A549 treated with Hydrocortisone at 1 μM for 4 hours (cell line): ENCODE measurements at places on chromosomes 3 and 15. TPM values are rescaled to one million over a fixed set of nuclear protein-coding genes. Genes with fewer than 3 reads are reported as not detected.

The PIF1 gene
- total RNA-seq, result 13.5 to 20.0 TPM (median 14.6 TPM) in 5 replicates

The TTLL13 gene
- total RNA-seq, result 0.03 to 0.18 TPM (median 0.14 TPM) in 5 replicates

The ZDHHC23 gene
- total RNA-seq, result 2.7 to 3.8 TPM (median 3.3 TPM) in 5 replicates

The ST3GAL6 gene
- total RNA-seq, result 0.55 to 1.8 TPM (median 1.2 TPM) in 5 replicates

The OR5K2 gene
- total RNA-seq, result not detected in 5 replicates

The ZDHHC19 gene
- 0.17 to 0.35 TPM (median 0.31 TPM) in 3 of 5 replicates, not detected in the others for total RNA-seq
